Aorta (tissue), 5 donors: ENCODE measurements at places on chromosomes 3 and 15. TPM values are rescaled to one million over a fixed set of nuclear protein-coding genes. Genes with fewer than 3 reads are reported as not detected.

The TSPAN3 gene
- total RNA-seq: 106 TPM

DNA sequence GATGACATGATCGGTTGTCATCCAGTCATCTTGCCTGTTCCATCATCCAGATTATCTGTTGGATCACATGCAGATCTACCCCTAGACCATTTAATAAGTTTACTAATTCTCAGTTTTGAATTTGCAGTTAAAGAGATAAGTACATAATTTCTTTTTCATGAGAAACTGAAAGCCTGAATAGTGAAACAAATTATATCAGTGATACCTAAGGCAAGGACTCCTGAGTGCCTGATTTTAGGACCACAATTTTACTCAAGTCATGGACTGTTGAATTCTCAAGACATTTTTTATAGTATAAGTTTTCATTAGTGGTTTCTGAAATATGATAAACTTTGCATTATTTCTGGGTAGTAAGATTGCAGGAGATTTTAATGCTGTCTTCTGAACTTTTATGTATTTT, 13.2 kb downstream of the SIDT1 start:
- DNase-seq: no peak

The ITPKA gene
- total RNA-seq: 0.33 TPM

DNA sequence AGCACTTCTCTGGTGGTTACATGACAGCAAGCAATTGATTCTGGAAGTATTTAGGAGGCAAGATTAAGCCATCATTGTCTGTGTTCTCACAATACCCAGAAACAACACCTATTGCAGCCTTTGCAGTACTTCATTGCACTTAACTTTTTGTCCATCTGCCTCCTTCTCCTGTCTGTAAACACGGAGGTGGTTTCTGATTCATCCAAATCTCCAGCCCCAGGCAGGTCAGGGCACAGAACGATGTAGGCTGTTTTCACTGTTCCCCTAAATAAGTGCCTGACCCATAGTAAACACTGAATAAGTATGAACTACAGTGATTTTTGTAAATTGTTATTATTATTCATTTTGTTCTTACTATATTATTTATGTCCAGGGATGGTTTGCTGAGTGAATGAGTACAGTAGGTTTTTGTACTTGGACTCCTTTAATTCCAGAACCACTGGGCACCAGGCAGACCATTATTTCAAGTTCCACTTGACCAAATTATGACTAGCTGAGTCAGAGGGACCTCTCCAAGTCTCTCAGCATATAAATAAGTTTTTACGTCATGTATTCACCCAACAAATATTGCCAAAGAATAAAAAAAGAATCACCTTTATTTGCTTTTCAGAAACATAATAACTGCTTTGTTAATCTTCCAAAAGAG, 283.3 kb upstream of the TRIM42 start:
- DNase-seq: no peak

The MELTF gene
- 4.3 TPM for total RNA-seq

The ZKSCAN7 gene
- 3.5 TPM for total RNA-seq

- peak; percentile 93 for DNase-seq
These were observed at the start of gene P3H2 for GRCh38 chr3:190120269-190121060. Gene P3H2 (minus strand): TSS chr3:190120897. CDS start chr3:190120731, 166 bp downstream.

- DNase-seq: no peak
These were observed 1.9 kb downstream of the TEX9 start for GRCh38 chr15:56367156-56367555.

- no peak for DNase-seq
These were observed 31.0 kb downstream of the ENTPD3 start for GRCh38 chr3:40417845-40418543.

- no peak for DNase-seq
These were observed 65.9 kb downstream of the BTD start for GRCh38 chr3:15667484-15667883.

DNA sequence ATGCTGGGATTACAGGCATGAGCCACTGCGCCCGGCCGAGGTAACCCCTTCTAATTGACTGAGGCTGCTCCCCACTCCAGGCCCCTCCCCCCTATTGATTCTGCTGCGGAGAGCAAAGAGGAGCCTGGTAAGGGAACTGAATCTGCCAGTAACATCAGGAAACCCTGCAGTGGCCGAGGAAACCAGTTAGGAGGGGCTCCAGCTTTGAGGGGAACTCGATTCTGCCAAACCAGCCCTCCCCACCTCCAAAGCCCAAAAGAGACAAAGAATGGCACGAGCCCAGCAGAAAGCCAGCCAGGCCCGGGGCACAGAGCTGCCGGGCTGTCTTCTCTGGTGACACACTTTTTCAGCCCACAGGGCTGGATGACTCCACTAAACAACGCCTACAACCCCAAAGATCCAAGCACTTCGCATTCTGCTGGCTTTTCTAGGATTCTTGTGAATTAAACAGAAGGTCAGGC, 15.0 kb upstream of the ACAD9 start:
- DNase-seq: no peak

DNA sequence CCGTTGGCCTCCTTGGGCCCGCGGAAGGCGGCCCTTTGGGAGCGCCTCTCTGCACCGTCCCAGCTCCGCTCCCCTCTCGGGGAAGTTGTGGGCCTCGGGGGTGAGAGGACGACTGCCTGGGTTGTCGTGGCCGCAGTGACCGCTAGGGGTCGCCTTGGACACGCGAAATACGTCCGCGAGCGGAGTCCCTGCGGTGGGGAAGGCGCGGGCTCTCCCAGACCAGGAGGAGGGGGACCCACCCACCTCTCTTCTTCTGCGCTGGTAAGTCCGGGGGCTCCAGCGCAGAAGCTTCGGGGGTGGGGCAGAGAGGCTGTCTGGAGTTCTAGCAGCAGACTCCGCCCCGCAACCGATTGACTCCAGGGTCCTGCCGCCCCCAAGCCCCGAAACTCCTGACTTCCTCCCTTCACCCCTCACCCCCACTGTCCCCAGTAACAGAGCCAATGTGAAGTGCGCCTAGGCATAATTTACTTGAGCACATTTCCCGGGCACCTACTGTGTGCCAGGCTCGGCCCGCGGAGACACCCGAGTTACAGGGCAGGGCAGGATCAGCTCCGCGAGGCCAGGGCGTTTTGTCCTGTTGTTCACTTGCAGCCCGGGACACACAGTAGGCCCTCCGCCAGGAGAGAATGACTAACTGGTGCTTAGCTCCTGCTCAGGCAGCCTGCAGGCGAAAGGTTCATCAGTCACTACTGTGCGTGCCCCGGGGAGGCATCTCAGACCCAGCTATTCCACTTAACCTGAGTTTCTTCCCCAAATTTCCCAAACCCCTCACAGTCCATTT, 32.8 kb downstream of the DNASE1L3 start:
- peak; percentile 96 for DNase-seq

The LIPC gene
- 0.52 TPM for total RNA-seq

- no peak for DNase-seq
These were observed 7.4 kb downstream of the LRRC58 start for GRCh38 chr3:120341658-120342346.

The AHSG gene
- total RNA-seq: not detected
